ENCODE measurements at places on chromosomes 13 and 19.

DNA sequence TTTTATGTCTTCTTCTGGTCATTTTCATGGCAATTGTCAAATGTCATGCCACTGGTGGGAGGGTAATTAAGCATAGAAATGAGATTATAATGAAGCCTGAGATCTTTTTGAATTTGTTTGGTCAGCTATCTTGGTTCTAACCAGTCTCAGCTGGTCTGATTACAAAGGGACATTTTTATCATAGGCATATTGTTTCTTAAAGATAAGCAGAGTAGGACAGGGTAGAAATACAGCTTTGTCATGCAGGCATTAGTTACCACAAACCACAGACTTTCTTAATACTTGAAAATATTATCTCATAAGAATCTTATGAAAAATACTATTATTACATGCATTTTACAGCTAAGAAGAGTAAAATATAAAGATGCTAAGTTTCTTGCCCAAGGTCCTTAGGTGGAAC is 1761.5 kb downstream of the PCDH9 start:
- no peak for DNase-seq

DNA sequence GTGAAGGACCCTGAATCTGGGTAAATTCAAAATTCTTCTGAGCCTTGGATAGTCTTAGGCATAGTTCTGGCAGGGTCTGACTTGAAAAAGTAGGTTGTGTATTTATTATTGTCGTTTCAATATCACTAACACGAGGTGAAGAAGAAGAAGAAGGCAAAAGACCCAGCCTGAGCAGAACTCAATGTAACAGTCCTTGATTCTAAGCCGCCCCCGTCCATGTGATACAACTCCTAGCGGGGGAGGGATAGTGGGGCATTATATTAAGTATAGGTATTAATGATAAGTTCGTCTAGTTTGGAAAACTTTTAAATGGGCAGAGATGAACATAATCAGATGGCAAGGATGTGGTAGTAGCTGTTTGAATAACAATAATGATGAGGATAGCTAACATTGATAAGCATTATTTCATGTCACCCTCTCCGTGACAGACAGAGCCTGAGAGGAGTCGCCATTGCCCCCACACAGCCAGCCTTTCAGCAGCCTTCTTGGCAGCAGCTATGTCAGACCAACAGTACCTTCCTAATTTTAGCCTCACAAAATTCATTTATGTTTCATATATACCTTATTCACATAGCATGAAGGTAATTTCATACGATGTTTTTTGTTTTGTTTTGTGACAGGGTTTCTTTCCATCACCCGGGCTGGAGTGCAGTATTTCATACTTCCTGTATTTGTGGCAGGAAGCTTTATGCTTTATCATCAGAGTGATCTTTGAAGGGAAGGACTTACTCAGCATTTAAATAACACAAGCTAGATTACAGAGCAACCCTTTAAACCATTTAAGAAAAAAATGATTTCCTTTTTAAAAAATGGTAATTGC is 64.4 kb upstream of the NPAS1 start:
- DNase-seq = peak; percentile 69

- no peak for DNase-seq
Observed at GRCh38 chr13:45413826-45414307, 4.3 kb downstream of the SLC25A30 start.

GRCh38 chr13:76725211-76725610 is 161.0 kb downstream of the KCTD12 start:
- DNase-seq = no peak

DNA sequence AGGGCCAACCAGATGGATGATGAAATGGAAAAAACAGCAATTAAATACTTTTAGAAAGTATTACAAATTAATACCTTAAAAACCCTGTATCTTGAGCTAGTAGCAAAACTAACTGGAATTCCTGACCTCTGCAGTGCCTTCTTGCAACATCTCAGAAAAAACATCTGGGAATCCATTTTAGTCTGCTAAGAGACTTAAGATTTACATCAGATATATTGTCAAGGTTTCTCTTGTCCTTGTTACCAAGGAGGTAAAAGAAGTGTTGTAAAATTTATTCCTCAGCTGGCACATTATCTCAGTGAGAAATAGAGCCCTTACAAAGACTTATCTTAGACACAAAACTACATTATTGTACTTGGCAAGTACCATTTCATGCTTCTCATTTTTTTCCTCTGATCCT is 18.5 kb downstream of the KCNRG start:
- DNase-seq = no peak

GRCh38 chr19:28920269-28921066 is 292.5 kb downstream of the UQCRFS1 start:
- no peak for DNase-seq

DNA sequence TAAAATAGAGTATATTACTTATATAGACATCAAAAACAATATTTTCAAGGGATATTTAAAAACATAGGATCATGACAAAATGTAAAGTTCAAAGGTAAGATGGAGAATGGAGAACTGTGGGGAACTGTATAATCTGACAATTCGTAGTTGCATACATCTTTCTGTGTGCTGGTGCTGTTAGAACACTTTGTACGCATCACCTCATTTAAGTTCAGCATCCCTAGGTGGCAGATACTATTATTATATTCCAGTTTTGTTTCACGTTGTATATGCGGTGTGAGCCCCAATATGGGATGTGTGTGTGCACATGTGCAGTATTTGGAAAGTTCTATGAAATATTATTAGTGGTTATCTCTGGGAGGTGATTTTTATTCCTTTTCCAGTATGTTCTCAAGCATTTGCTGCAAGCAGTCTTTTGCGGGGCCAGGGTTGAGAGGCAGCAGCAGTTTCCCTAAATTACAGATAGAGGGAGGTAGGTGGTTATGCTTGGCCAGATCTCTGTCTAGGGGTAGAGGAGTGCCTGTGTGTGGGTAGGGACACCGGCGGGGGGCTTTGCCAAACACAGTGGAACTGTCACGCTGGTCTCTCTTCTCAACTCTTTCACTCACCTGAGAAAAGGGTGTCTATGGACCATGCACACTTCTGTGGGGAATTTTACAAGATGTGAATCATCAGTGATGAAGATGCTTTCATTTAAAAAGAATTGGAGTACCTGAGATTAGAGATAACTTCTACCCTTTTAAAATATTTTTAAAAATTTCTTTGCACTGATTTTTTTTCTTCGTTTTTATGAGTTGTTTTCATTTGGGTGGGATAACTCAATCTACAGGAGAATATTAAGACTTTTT is 55.6 kb upstream of the ALOX5AP start:
- DNase-seq = peak; percentile 37

- no peak for DNase-seq
Observed at GRCh38 chr19:58001895-58002369, 688 bp downstream of the ZNF606 start.

- DNase-seq = no peak
Observed at GRCh38 chr13:100826441-100826840, 151.8 kb upstream of the TMTC4 start.

DNA sequence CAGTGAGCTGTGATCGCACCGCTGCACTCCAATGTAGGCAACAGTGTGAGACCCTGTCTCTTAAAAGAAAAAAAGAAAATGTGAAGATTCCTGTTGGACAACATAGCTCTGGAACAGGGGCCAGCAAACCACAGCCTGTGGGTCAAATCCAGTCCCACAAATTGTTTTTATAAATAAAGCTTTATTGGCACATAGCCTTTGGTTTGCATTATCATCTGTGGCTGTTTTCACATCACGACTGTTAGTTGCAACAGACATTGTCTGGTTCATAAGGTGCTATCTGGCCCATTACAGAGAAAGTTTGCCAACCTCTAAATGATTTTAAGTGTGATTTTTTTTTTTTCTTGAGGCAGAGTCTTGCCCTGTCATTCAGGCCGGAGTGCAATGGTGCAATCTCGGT is 49.4 kb upstream of the USE1 start:
- DNase-seq = no peak

GRCh38 chr13:109756778-109757177 is 29.6 kb downstream of the IRS2 start:
- no peak for DNase-seq

GRCh38 chr13:110503037-110503901 is 58.3 kb downstream of the RAB20 start:
- DNase-seq = no peak

GRCh38 chr13:110109910-110110309 is 197.0 kb downstream of the COL4A1 start:
- DNase-seq = no peak

DNA sequence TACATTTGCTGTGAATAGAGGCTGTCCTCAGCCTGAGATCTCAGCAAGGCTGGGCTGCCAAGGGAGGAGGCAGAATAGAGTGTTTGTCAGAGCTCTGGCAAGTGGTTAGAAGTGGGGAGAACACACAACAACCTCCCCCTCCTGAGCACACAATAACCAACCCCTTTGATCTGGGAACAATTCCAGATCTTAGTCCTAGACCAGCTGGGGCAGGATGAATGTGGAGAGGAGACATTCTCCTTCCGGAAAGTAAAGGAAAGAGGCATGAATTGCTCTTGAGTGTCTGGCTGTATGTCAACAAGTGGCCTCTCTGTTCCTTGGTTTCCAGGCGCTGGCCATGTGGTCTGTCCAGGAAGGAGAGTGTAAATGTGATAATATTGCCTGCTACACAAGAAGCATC is 114.9 kb upstream of the TMTC4 start:
- DNase-seq = no peak

- no peak for DNase-seq
Observed at GRCh38 chr13:49213997-49214916, 5.9 kb upstream of the MLNR start.

- no peak for DNase-seq
Observed at GRCh38 chr19:7292950-7293761, 1.1 kb downstream of the INSR start.

DNA sequence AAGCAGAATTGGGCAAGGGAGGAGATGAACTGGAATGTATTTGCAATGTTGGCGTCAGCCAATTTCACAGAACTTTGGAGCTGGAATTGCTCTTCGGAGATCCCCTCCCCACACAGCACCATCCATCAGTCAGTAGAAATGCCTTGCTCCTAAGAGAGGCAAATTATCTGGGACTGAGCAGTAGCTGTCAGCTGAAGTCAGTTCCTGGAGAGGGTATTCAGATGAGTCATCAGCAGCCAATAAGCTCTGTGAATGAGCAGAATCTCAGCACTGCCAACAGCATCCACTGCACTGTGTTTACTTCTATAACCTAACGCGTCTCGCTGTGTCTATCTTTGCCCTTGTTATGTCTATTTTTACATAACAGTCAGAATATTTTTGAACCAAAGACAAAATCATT is 213.7 kb downstream of the SLITRK5 start:
- no peak for DNase-seq

DNA sequence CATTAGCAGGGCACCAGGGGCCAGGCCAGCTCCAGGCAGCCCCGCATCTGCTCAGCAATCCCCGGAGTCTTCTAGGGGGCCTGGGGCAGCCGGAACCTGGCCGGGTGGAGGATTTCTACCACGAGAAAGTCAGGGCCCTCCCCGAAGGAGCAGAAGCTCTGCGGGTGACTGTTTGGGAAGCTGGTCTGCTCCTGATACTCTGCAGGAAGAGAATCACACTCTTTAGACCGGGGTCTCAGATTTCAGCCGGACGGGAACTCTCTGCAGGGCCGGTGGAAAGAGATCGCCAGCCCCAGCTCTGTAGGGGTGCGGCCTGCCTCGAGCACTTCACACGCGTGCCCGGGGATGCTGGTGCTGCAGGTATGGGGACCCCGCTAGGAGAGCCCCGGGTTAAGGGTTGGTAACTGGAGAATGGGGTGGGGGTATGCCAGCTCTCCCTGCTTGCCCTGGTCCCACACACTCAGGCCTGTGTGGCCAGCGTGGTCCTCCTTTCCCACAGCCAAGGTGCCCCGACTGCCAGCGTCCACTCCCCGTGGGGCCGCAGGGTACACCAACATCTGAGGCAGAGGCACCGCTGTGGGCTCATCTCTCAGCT is 20.1 kb downstream of the RASA3 start:
- no peak for DNase-seq

GRCh38 chr13:111876506-111876905 is 190.4 kb upstream of the SOX1 start:
- no peak for DNase-seq

GRCh38 chr19:6535558-6536137 is 4.8 kb downstream of the TNFSF9 start:
- DNase-seq = no peak

GRCh38 chr19:39448271-39448670 is 2.9 kb downstream of the SUPT5H start:
- DNase-seq = no peak
